ENCODE measurements at places on chromosomes 3 and 15. TPM values are rescaled to one million over a fixed set of nuclear protein-coding genes. Genes with fewer than 3 reads are reported as not detected.

Gene COL8A1
- total RNA-seq = 60.5 TPM

Gene ACKR4
- total RNA-seq = not detected

Gene CD200
- total RNA-seq = 3.9 TPM

Gene ISLR2
- total RNA-seq = not detected

Gene TAGLN3
- 5.7 TPM for total RNA-seq

Gene ARHGAP11A
- total RNA-seq = 35.5 TPM

Gene KBTBD13
- total RNA-seq = not detected

Gene LRRC31
- 0.14 TPM for total RNA-seq

Gene SH2D7
- not detected for total RNA-seq

Gene PLAAT1
- total RNA-seq = 2.1 TPM

Gene ATP2C1
- 104 TPM for total RNA-seq

Gene ALPK3
- 24.7 TPM for total RNA-seq

Gene ZNF80
- not detected for total RNA-seq

Gene C15orf62
- 0.63 TPM for total RNA-seq

Gene DZIP1L
- total RNA-seq = 9.7 TPM

Gene DUT
- total RNA-seq = 168 TPM

Gene LEKR1
- total RNA-seq = 0.06 TPM

Gene ADPRH
- total RNA-seq = 6.0 TPM

Gene NDN
- total RNA-seq = 77.3 TPM

Gene KNSTRN
- 54.7 TPM for total RNA-seq

Gene MCF2L2
- 0.87 TPM for total RNA-seq

Gene C3orf62
- total RNA-seq = 0.92 TPM

Gene LMOD3
- not detected for total RNA-seq

Gene DPPA2
- not detected for total RNA-seq

Gene DAZL
- total RNA-seq = not detected

Gene TUSC7
- not detected for total RNA-seq

Gene DUOX1
- total RNA-seq = 0.22 TPM

Gene TMEM87A
- 31.1 TPM for total RNA-seq

Gene PLA2G4E
- not detected for total RNA-seq

Data from epithelial cell of proximal tubule (primary cell).